NCI-H1092 (cell line): ENCODE measurements at places on chromosomes 5 and 9.
A peak's percentile ranks its signal among the peaks of the same experiment; 100 is the strongest.

DNA sequence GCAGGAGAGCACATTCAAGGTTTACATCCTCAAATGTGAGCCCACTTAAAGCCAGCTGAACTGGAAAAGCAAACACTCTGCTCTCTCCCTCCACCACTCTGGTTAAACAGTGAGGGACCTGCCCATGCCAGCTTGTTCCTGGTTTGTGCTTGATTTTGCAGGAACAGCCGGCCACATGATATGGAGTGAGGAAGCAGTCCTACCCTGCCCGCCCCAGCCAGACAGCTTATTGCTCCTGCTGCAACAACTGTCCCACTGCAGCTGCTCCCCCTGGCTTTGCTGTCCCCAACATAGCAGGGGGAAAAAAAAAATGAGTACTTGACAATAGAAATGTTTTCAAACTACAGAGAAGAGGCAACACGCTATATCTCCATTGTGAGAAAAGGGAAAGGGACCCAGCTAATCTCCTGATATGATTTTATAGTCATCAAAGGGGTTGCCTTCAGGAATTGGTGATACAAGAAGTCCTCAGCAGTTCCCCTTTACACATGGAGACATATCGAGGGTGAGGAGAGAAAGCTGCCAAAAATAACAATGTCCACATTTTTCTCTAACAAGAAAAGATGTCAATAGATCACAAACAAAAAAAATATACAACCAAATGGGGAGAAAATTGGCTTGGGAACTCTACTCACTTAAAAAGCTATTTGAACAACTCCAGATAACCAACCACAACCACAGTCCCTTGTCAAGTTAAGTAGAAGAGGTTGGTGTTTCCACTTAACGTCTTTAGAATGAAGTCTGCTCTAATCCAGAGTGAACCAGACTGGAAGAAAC, 4.6 kb downstream of the MYO10 start:
- peak; percentile 79 for DNase-seq

- no peak for DNase-seq
Measured at GRCh38 chr9:84669288-84670137, at the start of gene NTRK2. Gene NTRK2, plus strand, starts transcription at chr9:84669729. Its CDS starts 1,020 bp downstream, at chr9:84670749.

- peak; percentile 31 for DNase-seq
Measured at GRCh38 chr9:98132806-98133631, 14.0 kb upstream of the TRIM14 start.

DNA sequence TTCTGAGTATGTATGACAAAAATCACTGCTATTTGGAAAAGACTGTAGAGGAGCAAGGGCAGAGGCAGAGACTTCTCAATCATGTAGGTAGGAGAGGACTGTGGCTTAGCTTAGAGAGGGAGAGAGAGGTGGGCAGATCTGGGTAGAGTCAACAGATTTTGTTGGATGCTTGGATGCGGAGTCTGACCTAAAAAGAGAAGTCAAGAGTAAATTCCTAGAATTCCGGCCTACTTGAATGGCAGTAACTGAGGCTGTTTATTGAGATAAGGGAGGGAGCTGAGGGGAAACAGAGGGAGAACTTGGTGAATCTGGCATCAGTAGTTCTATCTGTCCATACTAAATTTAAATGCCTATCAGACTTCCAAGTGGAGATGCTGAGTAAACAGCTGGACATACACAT, 2.4 kb downstream of the TICAM2 start:
- DNase-seq = no peak

- no peak for DNase-seq
Measured at GRCh38 chr5:135739383-135739981, 95.0 kb upstream of the SLC25A48 start.

GRCh38 chr9:95595721-95596295, 79.0 kb upstream of the PTCH1 start:
- no peak for DNase-seq

DNA sequence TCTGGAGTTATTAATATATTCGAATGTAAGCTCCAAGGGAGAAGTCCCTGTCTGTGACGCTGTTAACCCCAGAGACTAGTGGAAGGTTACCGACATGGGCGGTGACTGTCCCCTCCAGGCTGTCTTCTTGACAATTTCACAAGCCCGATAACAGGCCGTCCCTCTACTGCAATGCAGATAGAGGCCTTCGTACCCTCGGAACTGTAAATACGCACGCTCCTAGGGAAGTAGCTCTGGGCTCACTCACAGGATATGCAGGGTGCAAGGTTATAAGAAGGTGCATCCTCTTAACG, 680 bp upstream of the RFK start:
- DNase-seq = peak; percentile 59
